ENCODE measurements at places on chromosomes 3 and 15. TPM values are rescaled to one million over a fixed set of nuclear protein-coding genes. Genes with fewer than 3 reads are reported as not detected.

Gene IL17RE
- total RNA-seq = 20.1 TPM

Gene GOLGA8T
- not detected for total RNA-seq

GRCh38 chr15:82805994-82806406, at the start of gene FSD2:
Gene FSD2, minus strand, starts transcription at chr15:82806069. Its CDS starts 18,679 bp downstream, at chr15:82787390.
- ATAC-seq = no peak

Gene CFAP100
- not detected for total RNA-seq

- ATAC-seq = no peak
Measured at GRCh38 chr3:54909191-54909590, 18.7 kb downstream of the LRTM1 start.

Gene DNAJB11
- total RNA-seq = 46.7 TPM

Gene SPINK8
- total RNA-seq = not detected

DNA sequence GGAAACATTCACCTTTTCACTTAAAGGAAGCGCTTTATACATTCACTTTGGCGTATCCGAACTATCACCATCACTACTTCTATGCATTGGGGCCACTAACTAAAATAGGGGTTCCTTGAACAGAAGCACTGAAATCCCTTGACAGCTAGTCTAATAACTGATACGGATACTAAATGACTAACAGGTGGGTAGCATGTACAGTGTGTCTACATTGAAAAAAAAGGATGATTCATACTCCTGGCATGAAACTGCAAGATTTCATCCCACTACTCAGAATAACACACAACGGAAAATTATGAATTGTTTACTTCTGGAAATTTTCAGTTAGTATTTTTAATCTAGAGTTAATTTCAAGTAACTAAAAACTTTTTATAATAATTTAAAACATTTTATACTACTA, 96.7 kb downstream of the SMARCC1 start:
- ATAC-seq = peak; percentile 82

- peak; percentile 80 for ATAC-seq
Measured at GRCh38 chr3:123536153-123536895, 48.5 kb downstream of the HACD2 start.

- ATAC-seq = no peak
Measured at GRCh38 chr3:67290438-67290837, 292.3 kb downstream of the KBTBD8 start.

Gene FANCD2OS
- total RNA-seq = not detected

DNA sequence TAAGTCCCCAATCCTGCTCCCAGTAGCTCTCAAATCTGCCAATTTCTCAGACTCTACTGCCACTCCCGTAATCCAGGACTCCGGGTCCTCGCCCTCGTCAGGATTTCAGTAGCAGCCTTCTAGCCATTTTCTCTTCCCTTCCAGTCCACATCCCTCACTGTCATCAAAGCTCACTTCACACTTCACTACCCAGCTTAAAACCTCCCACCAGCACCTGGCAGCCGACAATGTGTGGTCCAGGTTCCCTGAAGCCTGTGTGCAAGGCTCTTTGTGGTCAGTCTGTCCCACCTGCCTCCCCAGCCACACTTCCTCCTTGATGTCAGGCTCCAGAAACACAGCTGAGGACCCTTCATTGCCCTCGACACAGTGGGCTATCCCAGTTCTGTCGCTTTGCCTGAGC, 304.5 kb upstream of the ROPN1 start:
- ATAC-seq = no peak

- ATAC-seq = no peak
Measured at GRCh38 chr3:36852071-36852470, 87.7 kb upstream of the DCLK3 start.

GRCh38 chr15:64690578-64691296, 84.7 kb downstream of the RBPMS2 start:
- ATAC-seq = no peak

DNA sequence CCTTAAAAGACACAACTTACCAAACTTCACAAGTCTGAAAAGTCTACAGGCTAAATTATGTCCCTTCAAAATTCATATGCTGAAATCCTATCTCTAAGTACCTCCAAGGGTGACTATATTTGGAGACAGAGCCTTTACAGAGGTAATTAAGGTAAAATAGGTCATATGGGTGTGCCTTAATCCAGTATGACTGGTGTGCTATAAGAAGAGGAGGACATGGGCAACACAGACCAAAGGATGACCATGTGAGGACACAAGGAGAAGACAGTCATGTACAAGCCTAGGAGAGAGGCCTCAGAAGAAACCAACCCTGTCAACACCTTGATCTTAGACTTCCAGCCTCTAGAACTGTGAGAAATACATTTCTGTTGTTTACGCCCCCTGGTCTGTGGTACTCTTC, 32.2 kb downstream of the TXNRD3 start:
- ATAC-seq = no peak

GRCh38 chr15:66876731-66877476, 174.9 kb downstream of the SMAD6 start:
- ATAC-seq = no peak

GRCh38 chr15:31274496-31275330, 51.9 kb upstream of the KLF13 start:
- ATAC-seq = no peak
